SHP77 treated with DMSO at 0.1 percent for 48 hours (cell line): ENCODE measurements at places on chromosomes 13 and 19.

DNA sequence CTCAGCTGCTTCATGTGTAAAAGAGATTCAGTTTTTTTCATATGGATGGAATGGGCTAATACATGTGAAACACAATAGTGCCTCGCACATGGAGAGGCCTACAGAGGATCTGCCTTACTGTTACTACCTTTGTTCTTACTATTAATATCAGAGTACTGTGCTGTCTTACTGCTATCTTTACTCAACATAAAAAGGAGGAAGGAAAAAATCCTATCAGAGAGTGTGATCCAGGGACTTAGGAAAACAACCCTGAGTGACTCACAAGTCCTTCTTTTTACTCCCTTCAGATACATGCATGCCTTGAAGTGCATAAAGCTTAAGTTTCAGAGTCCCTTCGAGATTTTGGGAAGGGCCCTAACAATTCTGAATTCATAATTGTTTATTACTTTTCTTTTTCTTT, 136.8 kb downstream of the TBC1D4 start:
- DNase-seq = no peak

GRCh38 chr13:46621133-46621532, 68.2 kb downstream of the LRCH1 start:
- DNase-seq = no peak

- DNase-seq = no peak
Observed at GRCh38 chr19:41476583-41476982, 33.6 kb downstream of the ERICH4 start.

GRCh38 chr13:78121459-78122348, 203.1 kb upstream of the EDNRB start:
- DNase-seq = peak; percentile 13

DNA sequence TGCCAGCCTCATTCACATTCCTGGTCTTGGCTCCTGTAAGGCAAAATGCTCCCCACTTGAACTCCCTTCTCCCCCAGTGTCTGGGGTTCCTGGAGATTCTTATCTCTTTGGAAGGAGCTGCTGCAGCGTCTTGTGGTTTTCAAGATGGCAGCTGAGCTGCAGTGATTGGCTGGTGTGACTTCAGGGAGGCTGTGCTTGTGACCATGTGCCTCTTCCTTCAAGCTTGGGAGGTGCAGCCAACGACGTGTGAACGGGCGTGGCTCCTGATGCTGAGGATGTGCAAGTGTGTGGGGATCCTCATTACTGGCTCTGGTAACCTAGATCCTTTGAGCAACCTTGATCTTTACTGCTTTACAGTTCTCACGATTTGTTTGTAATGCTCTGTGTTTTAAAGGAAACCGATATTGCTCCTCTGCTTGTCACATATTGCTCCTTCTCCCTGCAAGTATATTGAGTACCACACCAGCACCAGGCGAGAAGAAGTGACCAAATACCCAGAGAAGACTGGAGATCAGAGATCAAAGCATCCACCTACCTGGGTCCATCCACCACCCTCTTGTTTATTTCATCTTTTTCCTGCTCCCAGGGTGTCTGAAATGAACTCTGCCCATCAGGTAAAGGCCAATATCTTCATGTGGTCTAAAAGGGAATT, 208.5 kb downstream of the FGF9 start:
- DNase-seq = no peak
